ENCODE measurements at places on chromosomes 13 and 19.

- peak; percentile 56 for DNase-seq
Measured at GRCh38 chr19:42246143-42246921, 3.9 kb upstream of the GSK3A start.

DNA sequence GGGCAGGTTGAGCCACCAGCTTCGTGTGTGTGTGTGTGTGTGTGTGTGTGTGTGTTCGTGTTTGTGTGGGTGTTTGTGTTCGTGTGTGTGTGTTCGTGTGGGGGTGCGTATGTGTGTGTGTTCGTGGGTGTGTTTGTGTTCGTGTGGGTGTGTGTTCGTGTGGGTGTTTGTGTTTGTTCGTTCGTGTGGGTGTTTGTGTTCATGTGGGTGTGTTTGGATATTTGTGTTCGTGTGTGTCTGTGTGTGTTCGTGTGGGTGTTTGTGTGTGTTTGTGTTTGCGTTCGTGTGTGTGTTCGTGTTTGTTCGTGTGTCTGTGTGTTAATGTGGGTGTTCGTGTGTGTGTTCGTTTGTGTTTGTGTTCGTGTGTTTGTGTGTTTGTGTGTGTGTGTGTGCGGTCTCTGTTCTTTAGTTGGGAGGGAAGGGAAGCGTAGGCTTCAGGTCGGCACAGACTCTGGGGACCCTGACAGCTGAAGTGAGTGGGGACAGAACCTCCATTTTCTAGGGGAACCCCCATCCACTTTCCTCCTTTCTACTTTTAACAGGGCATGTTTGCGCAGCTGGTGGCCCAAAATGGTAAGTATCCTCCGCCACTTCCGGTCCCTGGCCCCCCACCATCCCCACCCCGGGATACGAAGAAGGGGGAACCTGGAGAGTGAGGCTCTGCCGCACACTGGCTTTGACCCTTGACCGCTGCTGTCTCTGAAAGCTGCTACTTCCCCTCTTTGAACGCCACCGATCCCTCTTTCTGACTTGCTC is 1.6 kb downstream of the TNFSF9 start:
- DNase-seq = peak; percentile 41

- no peak for DNase-seq
Measured at GRCh38 chr13:73776151-73776785, 357.9 kb downstream of the KLF12 start.

GRCh38 chr19:30085394-30085793 is 143.4 kb downstream of the URI1 start:
- DNase-seq = peak; percentile 15

GRCh38 chr13:39602277-39602613 is 748 bp downstream of the LHFPL6 start:
- DNase-seq = no peak

DNA sequence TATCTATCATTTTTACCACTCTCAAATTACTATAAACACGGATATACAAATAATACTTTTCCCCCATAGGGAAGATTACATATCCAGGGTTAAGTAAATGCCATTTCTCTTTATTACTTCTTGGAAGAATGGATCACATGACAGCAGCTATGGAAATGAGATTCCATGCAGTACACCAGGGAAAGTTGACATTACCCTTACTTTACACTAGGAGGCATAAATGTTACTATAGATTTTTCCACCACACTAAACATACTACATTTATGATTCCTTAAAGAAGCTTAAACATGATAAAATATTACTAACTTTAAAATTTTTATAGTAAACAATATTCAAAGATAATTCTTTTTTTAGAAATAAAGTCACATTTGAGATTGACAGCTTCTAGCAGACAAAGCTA is 611.4 kb downstream of the PCDH9 start:
- DNase-seq = no peak

GRCh38 chr19:4454747-4455718 is 2.6 kb downstream of the UBXN6 start:
- DNase-seq = no peak

- DNase-seq = no peak
Measured at GRCh38 chr13:38661010-38661675, 25.7 kb upstream of the FREM2 start.

DNA sequence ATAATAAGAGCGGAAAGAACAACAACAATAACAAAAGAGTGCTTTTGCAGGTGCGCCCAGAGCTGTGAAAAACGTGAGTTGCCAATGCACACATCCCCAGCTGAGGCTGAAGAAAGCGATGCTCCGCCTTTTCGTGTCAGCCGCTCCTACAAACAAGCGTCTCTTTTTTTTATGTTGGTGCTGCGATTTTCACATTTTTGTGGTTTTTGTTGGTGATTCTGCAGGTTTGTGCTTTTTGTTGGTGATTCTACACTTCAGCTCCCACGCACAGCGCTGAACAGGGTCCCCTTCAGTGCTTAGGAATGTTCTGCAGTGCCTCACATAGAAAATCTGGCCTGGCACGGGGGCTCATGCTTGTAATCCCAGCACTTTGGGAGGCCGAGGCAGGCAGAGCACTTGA is 7.3 kb upstream of the SBK3 start:
- DNase-seq = no peak

GRCh38 chr19:40466219-40466984 is 399 bp upstream of the SPTBN4 start:
- peak; percentile 84 for DNase-seq

DNA sequence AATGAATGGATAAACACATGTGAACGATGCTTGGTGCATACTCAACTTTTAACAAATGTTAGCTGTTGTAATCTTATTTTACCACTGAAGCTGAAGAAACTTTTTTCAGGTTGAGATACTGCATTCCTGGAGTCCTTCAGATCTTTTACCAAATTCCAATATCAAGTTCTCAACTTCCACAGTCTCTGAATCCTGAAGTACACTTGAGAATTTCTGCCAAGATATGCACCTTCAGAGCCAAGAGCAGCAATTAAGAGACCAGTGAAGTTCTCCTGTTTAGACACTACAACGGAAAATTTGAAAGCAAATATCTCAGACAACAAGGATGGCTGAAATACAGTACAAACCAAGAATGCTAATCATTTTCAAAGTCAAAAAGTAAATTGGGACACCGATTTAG is 84.6 kb upstream of the MTIF3 start:
- DNase-seq = no peak

GRCh38 chr19:28615966-28616365 is 597.0 kb downstream of the UQCRFS1 start:
- no peak for DNase-seq

All from activated naive CD4-positive, alpha-beta T cell treated with anti-CD3 and anti-CD28 coated beads for 36 hours (primary cell).